AG04450 (cell line): ENCODE measurements at places on chromosomes 2 and 18.

DNA sequence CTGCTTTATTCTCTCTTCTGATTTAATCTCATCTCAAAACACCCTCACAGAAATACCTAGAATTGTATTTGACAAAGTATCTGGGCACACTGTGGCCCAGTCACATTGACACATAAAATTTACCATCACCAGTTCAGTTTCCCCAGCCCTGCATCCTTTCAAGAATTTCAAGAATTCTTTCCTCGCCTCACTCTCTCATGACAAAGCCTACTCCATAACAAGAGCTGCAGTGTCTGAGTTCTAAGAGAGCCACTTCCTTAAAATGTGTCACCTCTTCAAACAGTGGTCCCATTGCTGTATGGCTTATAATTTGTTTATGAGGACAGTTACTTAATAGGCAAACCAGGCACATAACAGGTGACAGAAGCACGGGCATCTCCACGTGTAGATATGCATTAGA lies 90.9 kb upstream of the STK39 start:
- no peak for DNase-seq

DNA sequence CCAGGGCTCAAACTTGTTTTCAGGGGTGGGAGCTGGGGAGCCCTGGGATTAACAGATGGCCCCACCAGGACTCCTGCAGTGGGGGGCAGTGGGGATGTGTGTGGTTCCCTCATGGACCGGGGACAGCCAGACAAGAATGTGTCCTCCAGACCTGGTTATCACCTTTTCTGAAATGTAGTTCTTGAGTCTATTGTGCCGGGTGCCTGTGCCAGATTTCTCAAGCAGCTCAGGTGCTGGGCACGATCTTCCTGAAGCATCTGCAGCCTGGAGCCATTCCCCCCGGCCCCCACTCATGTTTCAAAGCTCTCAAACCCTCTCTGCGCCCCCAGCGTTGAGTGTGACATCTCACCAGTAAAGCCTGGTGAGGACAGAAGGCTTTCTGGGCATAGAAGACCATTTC lies 48.4 kb upstream of the HAAO start:
- no peak for DNase-seq

- no peak for DNase-seq
Measured at GRCh38 chr2:32905270-32905669, 41.5 kb upstream of the LTBP1 start.

DNA sequence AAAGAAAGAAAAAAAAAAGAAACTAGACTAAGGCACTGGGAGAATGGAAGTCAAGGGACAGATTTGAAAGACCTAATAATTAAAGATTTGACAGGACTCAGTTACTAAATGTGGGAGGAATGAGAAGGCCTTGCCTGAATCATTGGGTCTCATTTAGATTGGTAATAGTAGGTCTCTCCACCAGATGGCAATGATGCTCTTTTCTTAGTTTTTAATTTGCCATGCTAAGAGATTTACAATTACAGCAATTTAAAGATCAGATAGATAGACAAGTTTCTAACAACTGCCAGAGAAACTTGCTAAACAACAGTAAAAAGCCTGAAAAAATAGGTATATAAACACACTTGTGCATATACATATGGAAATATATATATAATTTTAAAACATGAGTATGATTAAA lies 153.0 kb downstream of the TMEM247 start:
- no peak for DNase-seq

DNA sequence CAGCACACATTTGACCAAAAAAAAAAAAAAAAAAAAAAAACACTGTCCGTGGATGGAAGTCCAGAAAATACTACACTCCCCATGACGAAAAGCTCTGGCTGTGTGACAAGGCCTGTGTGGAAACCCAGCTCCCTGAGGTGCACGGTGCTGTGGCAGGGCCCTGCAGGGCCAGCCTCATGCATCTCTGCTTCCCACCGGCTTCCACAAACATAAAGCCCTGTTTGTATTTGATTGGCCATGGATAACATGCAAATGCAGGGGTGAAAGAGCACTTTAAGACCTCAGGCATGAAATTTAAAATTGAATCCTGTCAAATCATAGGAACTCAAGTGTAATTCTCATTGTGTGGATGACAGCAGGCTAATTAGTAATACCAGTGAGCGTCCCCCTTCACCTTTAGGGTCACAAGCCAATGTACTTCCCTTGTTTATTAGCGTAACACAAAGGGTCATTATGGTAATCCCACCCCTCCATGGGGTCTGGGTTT lies 757.2 kb downstream of the GALR1 start:
- no peak for DNase-seq

- no peak for DNase-seq
Measured at GRCh38 chr2:134610871-134611270, 107.9 kb downstream of the TMEM163 start.

DNA sequence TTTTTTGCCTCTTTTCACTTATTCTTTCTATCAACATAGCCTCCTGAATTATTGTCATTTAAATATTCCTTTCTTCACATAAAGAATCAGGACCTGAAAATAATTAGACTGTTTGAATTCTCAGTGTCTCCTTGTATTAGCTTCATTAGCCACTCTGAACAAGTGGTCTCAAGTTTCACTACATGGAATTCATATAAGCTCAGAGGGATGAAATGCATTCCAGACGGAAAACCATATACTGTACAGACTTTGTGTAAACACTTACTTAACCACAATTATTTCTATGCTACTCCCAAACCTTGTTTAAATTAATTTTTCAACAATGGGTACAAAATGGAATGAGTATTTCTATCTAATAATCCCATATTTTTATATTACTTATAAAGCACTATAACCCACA lies 53.4 kb downstream of the CHN1 start:
- peak; percentile 65 for DNase-seq

- peak; percentile 88 for DNase-seq
Measured at GRCh38 chr2:238263204-238264071, 23.6 kb upstream of the HES6 start.

DNA sequence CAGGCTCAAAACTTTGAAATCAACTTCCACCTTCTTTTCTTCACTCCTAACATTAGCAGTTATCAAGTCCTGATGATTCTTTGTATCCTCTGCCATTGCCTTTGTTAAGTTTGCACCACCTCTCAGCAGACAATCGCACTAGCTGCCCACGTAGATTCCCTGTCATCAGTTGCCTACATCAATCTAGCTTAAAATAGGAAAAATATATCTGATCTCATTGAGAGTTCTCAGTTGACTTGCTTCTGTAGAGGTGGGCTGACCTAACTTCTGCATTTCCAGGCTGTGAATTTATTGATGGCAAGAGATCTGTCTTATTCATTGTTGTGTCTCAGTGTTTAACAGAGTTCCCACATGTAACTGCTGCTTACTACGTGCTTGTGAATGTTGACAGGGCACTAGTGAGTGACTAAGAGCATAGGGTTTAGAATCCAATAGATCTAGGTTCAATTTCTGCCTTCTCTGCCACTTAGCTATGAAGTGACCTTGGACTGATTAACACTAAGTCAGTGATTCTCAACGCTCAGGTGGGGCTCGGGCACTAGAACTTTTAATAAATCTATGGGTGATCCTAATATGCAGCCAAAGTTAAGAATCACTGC lies 3.7 kb upstream of the INSIG2 start:
- DNase-seq = no peak

- DNase-seq = no peak
Measured at GRCh38 chr2:1798785-1799144, 54.5 kb upstream of the PXDN start.

- DNase-seq = no peak
Measured at GRCh38 chr2:195600778-195601177, 56.2 kb upstream of the SLC39A10 start.

DNA sequence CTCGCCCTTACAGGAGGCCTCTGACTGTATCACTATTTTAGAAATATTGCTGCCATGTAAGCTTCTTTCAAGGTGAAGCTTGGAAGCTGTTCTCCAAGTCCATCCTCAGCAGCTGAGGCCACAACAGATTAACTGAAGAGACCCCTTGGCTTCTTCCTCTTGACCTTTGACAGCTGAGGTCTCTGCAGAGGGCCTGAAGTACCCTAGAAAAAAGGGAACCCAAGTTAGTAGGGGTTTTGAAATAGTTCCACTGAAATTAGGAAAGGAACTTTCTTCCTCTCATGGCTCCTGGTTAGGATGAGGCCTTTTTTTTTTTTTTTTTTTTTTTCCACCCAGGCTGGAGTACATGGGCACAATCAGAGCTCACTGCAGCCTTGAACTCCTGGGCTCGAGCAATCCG lies 15.5 kb upstream of the IHH start:
- no peak for DNase-seq

DNA sequence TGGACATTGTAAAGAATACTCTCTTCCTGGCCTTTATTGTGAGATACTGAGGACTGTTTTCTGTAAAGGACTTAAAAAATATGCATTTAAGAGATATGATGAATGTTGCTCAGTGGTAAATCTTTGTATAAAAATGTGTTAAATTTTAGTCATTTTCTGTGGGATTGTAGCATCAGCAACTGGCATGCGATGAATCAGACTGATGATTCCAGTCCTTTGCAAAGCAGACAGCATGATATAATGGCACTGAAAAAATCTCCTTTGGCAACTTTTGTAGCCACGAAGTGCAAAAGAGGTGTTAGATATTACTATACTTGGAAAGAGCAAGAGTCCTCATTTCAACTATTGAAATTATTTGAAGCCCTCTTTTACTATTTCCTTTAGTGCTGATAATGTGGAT lies 678.7 kb downstream of the PLCL1 start:
- DNase-seq = no peak

- no peak for DNase-seq
Measured at GRCh38 chr2:10465910-10466309, 17.8 kb upstream of the ODC1 start.

DNA sequence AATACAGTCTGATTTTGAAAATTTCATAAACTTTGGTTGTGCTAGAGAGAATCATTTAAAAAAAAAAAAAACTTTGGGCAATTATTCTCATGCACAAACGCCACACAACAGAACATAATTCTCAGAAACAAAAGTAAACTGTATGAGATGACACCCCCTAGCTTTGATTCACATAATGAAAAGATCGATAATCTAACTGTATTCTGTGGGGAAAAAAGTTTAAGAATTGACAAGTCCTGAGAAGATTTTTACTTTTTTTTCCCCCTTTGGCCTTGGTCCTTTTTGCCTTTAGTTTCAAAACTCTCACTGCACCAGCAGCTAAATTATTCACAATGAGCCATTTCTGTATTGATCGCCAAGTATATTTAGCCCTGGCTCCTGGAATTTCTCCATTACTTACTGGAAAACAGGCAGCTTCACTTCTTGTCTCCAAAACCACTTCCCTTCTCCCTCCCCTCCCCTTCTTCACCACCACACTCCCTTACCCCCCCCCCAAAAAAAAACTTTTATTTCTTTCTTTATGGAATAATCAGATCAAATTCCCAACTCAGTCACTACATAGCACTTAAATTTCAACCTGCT lies 2.0 kb downstream of the IKZF2 start:
- no peak for DNase-seq

GRCh38 chr2:161981679-161982250 lies 92.2 kb downstream of the DPP4 start:
- DNase-seq = no peak

GRCh38 chr2:31101701-31102100 lies 36.5 kb downstream of the GALNT14 start:
- DNase-seq = no peak

- DNase-seq = no peak
Measured at GRCh38 chr2:162328424-162329157, 10.1 kb upstream of the IFIH1 start.

DNA sequence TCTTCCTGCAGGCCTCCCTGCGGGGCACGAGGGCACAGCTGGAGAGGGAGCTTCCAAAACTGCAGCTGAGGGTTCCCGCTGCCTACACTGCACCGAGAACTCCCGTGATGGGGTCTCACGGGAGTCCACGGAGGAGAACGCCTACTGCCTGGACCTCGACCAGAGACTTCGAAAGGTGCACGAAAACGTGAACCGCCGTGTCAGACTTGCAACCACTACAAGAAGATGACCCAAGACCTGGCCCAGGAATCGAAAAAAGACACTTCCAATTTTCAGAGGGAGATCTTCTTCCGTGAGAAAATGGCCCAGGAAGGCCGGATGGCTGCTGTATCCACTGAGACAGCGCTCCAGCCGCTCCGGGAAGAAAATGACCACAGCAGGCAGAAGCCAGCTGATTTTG lies 52.9 kb upstream of the TXNDC2 start:
- DNase-seq = no peak

- DNase-seq = no peak
Measured at GRCh38 chr2:190627448-190628412, 21.2 kb upstream of the NAB1 start.

GRCh38 chr18:3015851-3016250 lies 2.9 kb upstream of the LPIN2 start:
- DNase-seq = no peak

DNA sequence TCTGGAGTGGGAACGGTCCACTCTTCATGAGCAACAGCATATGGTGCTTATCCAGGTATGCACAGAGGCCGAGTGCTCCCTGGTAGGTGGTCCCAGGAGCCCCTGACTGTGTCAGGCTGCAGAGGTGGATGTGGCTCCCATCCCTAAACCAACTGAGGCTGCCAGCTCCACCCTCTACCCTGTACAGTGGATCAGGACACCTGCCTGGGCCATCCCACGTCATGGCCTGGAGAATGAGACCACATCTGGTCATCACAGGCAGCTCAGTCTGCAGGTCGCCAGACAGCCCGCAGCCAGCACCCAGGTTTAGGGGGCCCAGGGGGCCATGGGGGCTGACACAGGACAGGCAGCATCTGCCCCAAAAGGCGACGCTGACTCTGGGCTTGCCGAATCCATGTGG lies 100.3 kb upstream of the TMEM18 start:
- no peak for DNase-seq
